ENCODE measurements at places on chromosomes 7 and 10.

GRCh38 chr10:36722777-36723176, 402.6 kb upstream of the ANKRD30A start:
- DNase-seq = no peak

GRCh38 chr10:118729200-118729599, 25.6 kb downstream of the CACUL1 start:
- no peak for DNase-seq

DNA sequence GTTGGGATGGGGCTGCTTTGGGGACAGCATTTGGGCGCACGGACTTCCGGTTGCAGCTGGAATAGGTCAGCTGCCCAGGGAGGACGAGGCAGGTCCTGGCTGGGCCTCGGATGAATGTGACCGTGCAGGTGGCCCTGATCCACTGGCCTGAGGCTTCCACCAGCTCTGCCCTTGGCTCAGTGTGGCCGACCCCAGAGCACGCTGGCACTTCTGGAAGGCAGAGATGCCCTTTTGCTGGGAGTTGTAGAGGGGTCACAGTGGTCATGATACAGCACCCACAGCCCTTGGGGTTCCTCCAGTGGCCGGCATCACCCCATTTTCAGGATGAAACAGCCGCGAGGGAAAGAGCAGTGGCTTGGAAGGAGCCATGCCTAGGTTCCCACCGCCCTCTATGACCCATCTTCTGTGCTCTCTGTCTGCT, 19.0 kb downstream of the ADCY1 start:
- DNase-seq = no peak

DNA sequence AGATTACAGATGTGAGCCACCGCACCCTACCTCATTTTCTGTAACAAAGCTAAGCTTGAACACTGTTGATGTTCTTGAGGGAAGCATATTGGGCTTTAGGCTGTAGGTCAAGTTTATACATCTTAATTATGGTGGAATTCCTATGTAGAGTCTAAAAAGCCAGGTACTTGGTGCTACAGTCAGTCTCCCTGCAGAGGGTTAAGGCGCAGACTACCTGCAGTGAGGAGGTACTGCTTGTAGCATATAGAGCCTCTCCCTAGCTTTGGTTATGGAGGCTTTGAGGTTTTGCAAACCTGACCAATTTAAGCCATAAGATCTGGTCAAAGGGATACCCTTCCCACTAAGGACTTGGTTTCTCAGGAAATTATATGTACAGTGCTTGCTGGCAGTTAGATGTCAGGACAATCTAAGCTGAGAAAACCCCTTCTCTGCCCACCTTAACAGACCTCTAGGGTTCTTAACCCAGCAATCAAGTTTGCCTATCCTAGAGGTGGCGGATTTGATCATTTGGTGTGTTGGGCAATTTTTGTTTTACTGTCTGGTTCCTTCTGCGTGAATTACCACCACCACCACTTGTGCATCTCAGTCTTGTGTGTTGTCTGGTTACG, 6.0 kb downstream of the PPIA start:
- no peak for DNase-seq

GRCh38 chr10:28991333-28992270, 297.3 kb upstream of the LYZL1 start:
- DNase-seq = peak; percentile 60

GRCh38 chr7:23247046-23247602, 549 bp downstream of the GPNMB start:
- no peak for DNase-seq

DNA sequence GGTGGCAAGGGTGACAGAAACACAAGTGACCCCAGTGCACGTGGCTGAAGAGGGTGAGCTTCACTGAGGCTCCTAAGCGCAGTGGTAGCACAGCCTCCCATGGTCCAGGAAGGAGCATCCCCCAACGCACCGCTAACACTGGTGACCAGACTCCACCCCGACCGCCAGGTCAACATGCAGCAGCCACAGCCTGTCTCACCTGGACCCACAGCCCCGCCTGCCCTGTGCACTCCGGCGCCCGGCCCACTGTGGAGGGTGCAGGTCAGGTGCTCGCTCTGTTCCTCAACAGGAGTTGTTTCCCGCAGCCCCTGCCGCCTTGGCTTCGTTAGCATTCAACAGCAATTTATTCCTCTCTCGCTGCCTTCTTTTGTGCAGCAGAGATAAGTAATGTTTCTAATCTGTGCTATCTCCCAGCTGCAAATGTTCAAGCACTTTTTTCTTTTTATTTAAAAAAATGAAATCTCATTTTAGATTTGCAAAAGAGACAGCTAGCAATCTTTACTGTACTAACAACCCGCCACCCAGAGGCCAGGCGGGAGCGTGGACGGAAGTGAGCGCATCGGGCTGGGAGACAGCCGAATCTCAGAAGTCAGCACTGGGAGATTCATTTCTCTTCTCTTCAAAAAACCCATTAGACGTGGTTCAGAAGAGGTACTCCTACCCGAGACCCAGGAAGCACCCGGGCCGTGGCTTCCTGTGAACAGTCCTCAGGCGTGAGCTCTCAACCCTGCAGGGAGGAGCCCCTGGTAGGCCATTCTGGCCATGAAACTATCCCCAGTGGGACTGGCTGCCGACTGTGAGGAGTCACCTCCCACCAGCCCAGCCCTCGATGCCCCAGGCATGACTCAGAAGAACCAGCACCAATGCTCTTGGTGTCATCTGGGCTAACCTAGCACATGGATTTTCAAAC, 133.4 kb downstream of the MAD1L1 start:
- no peak for DNase-seq

- no peak for DNase-seq
Observed at GRCh38 chr10:104099941-104100340, 14.3 kb upstream of the COL17A1 start.
